ENCODE measurements at places on chromosomes 7 and 10.

DNA sequence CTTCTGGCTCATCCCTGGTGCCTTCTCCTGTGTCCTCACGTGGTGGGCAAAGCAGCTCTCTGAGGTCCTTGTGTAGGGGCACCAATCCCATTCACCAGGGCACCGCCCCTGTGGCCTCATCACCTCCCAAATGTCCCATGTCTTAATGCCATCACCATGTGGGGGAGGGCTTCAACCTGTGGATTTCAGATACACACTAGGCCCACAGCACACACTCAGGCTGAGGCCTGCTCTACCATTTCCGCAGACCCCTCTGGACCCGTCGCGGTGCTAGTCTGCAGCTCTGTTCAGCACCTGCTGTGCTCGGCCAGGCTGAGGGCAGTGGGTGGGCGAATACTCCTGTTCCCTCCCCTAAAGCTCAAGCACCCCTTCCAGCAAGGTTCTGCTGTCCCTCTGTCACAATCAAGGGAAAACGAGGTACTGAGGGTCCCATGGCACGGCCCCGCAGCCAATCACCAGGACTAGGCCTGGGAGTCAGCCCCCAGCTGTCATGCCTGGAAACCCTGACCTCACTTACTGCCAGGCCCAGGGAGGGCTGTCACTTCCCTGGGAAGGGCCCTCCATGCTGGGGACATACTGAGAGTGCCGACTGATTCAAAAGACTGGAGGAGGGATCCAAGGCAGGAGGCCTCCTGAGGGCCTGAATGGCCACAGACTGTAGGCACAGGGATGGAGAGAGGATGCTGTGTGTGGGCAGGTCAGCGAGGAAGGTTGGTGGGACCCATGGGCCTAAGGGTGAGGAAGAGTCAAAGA lies 123.8 kb upstream of the RET start:
- peak; percentile 5 for DNase-seq

DNA sequence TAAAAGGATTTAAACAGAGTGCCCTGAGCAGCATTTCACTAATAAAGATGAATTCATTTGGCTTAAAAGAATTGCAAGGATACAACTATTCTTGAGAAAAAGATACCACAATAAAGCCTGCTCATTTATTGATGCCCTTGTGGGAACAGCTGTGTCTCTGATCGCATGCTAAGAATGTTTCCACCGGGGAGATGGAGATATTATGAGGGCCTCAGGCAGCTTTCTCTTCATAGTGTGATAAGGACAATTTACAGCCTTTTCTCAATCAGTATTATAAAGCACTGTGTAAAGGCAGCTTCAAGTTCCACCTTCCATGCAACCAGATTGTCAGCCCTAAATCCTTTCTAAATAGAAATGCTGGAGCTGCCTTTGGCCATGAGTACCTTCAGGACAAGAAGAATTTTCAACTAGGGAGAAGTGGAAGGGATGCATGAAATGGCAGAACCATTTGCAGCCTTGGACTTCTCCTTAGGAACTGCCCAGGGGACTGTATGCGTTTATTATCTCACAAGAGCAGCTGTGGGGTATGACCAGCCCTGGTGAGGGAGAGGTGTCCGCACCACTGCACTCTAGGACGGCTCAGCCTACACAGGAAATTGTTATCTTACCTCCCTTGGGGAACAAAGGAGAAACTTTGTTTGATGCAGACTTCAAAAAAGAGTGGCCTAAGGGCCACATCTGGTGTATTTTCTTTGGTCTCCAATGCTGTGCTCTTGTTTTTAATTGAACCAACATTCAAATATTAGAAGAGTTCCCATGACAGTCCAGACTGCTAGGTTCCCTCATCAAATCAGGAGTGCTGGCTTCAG lies 116.9 kb upstream of the PCGF5 start:
- DNase-seq, result no peak

DNA sequence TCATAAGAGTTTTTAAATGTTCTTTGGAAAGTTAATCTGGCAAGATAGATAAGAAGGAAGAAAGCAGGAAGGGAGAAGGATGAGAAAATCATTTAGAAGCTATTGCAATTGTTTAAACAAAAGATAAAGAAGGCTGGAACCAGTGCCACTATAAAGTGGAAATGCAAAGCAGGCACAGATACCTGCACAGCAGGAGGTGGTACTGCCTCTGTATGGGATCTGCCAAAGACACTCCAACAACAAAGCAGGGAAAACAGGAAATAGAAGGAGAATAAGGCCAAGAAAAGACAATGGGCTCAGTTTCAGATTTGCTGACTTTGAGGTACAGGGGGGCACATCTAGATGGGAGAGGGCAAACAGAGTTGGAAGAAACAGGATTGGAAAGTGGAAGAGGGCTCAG lies 138.6 kb downstream of the PPP1R17 start:
- DNase-seq, result no peak

DNA sequence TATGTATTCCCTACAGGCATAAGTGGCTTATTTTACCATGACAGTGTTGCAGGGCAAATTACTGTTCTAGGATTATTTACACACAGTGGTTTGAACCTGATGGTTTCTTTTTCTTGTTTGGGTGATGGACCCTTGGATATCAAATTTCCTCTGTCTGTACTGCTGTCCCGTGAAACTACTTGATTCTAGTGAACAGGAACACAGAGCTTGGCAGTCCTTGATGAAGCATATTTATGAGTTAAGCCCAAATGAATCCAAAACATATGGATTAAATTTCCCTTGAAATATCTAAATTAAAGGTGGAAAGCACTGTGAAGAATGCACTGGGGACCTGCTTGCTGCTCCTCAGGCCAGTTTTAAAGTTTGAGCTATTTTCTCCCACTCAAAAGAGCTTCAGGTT lies 635.3 kb downstream of the INHBA start:
- no peak for DNase-seq

DNA sequence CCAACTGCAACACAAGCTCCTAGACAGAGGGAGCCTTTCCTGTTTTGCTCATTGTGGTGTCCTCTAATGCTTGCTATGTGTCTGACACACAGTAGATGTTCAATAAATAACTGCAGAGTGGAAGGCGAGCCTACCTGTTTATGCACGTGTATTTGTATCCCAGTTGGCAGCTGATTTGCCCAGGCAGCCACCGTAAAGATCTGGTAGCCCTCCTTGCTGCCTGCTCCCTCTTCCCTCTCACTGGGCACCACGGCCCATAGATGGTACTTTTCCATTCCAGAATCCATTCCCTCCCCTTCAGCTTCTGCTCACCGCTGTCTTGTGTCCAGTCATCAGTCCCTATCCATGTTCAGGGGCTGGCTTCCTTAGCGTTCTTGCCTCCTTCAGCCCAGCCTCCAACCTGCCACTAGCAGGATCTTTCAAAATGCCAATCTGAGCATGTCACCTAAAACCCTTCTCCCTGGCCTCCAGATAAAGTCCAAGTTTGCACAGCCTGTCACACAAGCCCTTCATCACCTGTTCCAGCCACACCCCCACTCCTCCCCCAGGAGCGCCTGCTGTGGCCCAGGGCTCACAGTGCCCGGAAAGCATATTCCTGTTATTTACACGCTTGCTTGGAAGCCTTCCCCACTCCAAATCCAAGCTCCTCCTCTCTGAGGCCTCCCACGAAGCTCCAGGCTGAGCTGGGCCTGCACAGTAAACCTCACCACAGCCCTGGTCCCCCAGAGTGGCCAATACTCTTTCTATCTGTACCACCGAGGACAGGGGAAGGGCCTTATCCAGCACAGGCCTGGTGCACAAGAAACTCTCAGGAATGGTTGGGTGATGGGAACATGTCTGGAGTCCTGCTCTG lies 21.0 kb downstream of the ZCCHC24 start:
- peak; percentile 85 for DNase-seq

DNA sequence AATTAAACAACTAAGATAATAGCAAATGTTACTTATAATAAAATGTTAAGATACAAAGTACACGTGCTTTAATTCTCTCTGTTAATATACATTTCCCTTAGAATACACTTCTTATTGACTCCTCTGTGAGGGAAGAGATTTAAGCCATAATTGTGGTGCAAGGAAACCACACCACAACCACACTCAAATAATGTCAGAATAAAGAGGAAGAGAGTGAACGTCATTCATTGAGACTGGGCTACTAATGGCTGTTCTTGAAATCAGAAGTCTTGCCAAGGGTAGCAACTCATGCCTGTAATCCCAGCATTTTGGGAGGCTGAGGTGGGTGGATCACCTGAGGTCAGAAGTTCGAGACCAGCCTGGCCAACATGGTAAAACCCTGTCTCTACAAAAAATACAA lies 10.0 kb downstream of the FAM171A1 start:
- DNase-seq, result no peak

Data from left lung (tissue), 14 donors.